ENCODE measurements at places on chromosomes 12 and 14.

GRCh38 chr14:104143521-104144452 lies 5.4 kb downstream of the KIF26A start:
- no peak for DNase-seq

- DNase-seq = no peak
These were observed 16.3 kb downstream of the ATP5MC2 start for GRCh38 chr12:53659571-53659981.

GRCh38 chr12:42237052-42237852 lies 796 bp downstream of the YAF2 start:
- DNase-seq = peak; percentile 78

- no peak for DNase-seq
These were observed 46.4 kb downstream of the EMP1 start for GRCh38 chr12:13242936-13243335.

- DNase-seq = no peak
These were observed 898.9 kb upstream of the SEL1L start for GRCh38 chr14:82432301-82433105.

DNA sequence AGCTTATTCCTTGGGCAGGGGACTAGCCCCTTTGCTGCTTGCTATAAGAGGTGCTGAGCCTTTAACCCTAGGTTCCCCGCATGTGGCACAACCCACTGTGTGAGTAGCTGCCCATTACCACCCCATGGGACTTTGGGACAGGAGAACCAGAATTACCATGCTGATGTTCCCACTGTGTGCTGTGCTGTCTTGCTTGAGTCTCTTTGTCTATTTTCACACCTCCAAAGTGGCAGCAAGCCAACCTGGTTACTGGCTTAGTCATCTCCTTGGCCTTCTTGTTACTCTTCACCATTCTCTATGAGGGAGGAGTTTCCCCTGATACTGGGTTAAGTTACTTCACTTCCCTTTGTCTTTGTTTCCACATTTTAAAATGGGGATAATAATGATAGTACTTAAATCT lies 73.4 kb upstream of the ETV6 start:
- DNase-seq = no peak

DNA sequence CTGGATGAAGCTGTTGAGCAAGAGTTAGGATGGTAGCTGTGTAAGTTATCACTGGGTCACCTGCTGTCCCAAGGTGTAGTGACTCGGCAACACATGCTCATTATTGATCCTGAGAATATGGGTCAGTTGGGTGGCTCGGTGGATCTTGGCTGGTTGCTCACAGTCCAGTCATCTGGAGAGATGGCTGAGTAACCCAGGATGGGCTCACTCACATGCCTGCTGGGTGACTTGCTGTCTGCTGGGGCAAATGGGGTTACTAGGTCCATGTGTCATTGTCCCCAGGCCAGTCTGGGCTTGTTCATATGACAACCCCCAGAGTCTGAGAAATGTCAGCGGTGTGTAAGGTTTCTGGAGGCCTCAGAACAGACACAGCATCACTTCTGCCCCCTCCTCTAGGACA lies 69.5 kb downstream of the SLC15A4 start:
- DNase-seq = no peak

GRCh38 chr12:34291001-34291400 lies 268.7 kb downstream of the ALG10 start:
- DNase-seq = no peak

- DNase-seq = no peak
These were observed 107.7 kb downstream of the ERGIC2 start for GRCh38 chr12:29273178-29273843.

DNA sequence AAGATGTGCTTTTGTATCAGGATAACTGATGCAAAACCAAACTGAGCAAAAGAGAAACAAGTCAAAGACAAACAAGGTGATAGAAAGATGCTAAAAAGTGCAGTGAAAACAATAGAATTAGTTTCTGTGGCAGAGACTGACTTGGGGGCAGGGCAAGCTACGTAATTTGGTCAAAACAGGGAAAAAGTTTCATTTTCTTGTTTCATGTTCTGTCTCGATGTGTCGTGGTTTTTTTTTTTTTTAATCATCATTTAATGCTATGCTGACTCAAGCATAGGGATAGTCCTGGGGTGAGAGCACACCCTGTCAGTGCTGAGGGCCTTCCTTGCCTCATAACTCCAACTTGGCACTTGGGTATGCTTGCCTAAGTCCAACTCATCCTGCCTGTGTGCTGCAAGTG lies 144.1 kb upstream of the PTPRQ start:
- DNase-seq = no peak

GRCh38 chr14:106455026-106455425 lies 928.6 kb downstream of the TMEM121 start:
- no peak for DNase-seq

- no peak for DNase-seq
These were observed 164.0 kb downstream of the FOXN3 start for GRCh38 chr14:89252887-89253532.

DNA sequence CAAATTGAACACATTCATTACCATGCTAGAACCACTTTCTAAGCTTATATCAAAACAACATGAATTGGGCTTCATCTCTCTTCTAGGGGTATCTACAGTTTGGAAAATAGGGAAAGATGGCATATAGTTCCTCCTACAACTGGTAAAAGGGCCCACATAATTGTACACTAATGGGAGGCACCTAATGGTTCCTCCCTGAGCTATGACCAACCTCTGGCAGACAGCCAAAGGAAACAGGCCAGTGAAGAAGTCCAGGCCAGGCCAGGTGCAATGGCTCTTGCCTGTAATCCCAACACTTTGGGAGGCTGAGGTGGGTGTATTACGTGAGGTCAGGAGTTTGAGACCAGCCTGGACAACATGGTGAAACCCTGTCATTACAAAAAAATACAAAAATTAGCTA lies 23.2 kb upstream of the APOF start:
- no peak for DNase-seq

GRCh38 chr12:52956987-52957386 lies 8.1 kb downstream of the KRT18 start:
- no peak for DNase-seq

DNA sequence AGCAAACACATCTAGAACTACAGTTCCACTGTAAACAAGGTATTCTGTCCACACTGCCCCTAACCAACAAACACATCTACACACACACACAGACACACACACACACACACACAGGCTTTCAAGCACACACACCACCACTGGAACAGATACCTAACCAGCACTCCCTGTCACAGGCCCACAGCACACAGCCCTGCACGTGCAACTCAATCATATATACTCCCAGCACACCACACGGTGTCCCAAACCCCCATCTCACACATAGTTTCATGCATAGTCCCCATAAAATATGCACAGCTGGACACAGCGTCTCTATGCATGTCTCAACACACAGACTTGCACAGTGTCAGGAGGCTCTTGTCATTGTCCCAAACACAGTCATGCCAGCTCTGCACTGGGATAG lies 27.6 kb downstream of the KRT8 start:
- DNase-seq = no peak

- no peak for DNase-seq
These were observed 2.6 kb upstream of the SLC35E3 start for GRCh38 chr12:68743356-68743755.

- no peak for DNase-seq
These were observed 62.6 kb upstream of the NTF3 start for GRCh38 chr12:5369298-5369697.

- no peak for DNase-seq
These were observed 270.3 kb downstream of the NRXN3 start for GRCh38 chr14:78440356-78440894.

DNA sequence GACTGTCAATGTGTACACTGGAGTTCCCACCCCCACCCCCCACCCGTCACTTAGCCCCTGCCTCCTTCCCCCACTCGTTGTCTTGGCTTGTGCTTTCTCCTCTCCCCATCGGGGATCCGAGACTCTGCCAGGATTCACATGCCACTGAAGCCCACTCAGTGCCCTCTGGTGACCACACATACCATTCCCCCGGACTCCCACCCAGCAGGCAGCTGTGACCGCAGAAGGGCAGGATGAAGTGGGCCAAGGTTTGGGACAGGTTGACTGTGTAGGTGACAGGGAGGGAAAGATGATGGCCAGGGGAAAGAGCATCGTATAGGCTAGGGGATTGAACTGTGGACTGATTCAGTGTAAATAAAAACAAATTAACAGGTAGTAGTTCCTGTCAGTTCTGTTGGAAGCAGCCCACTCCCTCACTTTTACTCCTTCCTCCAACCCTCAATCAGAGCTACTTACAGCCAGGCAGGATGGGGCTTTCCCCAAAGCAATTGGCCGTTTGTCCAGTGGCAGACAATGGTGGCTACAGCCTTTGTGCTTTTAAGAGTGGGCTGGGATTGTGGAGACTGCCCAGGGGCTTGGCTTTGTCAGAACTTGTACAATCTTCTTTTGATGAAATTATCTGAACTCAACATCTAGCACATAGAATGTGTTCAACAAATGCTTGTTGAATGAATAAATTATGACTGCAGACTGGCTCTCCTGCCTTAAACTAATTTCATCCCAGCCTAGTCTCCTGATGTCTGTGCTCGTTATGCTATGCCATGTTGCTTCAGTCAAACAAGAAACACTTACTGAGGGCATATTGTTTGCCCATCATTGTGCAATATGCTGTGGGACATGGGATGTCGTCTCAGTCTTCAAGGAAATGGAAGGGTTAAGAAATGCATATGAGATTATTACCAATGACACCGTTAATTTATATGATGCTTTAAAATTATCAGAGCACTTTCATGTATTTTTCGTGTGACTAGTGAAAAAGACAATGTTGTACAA lies 30.2 kb downstream of the TTC9 start:
- DNase-seq = no peak

DNA sequence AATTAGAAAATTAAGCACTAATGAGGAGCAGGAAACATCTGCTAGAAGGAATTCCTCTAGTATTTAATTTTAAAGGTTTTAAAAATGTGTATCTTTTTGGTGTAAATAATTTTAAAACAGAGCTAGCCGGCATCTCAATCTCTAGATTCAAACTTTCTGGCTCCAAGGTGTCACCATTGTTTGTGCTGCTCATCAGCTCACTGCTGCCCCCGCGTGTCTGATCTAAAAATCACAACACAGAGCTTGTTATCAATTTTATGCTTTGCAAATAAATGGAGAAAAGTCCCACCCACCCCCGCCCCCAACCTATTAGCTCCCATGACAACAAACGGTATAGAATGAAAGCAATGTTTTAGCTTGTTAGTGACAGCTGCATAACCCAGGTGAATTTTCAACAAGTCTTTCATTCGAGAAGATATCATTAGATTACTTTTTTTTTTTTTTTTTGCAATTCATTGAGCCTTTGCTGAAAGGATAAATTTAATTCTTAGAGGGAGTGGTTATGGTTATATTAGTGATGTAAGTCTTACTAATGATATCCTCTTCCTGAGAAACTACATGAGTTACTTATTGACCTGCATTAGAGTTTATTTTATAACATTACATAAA lies 11.3 kb upstream of the ABHD12B start:
- peak; percentile 87 for DNase-seq

DNA sequence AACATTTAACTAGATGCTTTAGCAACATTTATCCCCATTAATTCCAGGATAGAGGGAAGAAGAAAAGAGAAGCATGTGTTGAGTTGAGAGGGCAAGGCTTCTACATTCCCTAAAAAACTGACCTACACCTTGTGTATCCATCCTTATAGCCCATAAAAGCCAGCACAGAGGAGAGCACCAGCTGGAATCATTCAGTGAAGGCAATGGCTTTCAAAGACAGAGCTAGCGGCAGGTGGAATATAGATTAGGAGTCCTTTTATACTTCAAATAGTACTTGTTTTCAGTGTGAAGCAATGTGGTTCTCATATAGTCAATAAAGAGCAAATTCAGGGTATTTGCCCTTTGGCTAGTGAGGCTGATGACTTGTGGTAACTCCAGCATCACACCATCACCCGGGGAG lies 94.4 kb downstream of the TBC1D30 start:
- DNase-seq = no peak

DNA sequence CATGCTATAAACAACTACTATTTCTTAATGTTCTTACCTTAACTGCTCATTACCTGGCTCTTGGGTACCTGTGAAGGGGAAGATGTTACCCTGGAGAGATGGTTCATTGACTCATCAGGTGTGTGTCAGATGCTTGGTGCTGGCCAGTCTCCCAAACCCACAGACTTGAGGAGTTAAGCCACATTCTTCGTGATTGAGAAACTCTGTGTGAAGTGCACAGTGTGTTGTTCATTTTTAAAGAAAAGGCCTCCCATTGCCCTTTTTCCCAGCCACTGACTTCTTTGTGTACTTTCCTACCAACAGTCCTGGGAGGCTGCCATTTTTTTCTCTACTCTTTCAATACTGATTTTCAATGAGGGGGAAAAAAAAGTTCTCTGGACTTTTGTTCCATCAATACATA lies 3.2 kb downstream of the MGST1 start:
- DNase-seq = no peak

GRCh38 chr12:111112311-111113098 lies 192.1 kb upstream of the MYL2 start:
- no peak for DNase-seq

DNA sequence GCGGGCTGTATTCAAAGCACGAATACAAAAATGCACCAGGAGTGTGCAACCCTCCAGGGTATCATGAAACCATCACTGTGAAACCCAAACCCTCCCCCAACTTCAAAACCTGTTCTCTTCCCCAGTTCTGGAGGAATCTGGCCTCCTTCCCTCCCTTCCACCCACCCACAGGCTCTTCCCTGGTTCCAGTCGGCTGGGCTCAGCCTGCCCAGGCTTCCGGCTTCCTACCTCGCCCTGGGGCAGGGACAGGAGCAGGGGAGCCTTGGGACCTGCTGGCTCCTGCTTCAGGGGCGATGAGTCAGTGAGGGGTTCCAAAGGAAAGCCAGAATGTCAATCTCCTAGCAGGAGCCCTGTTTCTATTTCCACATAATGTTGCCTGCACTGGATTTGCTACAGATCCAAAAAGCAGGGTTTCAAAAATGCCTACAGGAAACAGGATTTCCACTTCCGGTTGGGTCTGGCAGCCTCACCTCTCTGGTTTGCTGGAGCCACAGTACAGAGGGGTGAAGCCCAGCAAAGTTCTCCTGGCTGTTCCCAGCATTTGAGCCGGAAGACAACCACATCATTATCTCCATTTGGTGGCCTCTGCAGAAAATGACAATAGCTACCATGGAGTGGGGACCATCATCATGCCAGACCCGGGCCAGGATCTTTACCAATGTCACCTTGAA lies 278.3 kb downstream of the DPF3 start:
- no peak for DNase-seq

DNA sequence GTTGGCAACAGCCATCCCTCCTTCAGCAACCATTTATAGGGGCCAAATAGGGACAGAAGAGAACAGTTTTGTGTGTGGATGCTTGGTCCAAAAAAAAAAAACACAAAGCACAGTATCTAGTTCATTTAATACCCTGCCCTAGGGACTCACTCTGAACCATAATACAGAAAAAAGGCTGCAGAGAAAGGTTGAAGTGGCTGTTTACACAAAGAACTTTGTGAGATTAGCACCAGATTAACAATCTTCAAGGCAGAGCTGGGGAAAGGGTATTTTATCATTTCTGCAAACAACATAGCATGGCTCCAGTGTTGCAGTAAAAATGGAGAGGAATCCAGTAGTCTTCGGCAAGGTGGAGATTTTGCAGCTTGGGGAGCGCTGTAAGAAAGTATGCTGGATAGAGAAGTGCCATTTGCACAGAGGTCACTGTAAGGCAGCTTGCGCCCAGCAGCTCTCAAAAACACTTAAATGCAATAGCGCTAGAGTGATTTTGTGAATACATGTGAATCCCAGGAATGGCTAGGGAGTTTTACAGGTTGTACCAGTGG lies 124.2 kb upstream of the PLEKHA5 start:
- no peak for DNase-seq

- DNase-seq = peak; percentile 6
These were observed 1.1 kb upstream of the KLHDC2 start for GRCh38 chr14:49766839-49767238.

GRCh38 chr12:7091660-7092228 lies 501 bp downstream of the C1R start:
- DNase-seq = no peak

GRCh38 chr12:18250313-18250916 lies 10.9 kb upstream of the PIK3C2G start:
- no peak for DNase-seq

Data from thymus (tissue), 14 donors.